ENCODE measurements at places on chromosomes 16 and 17.

DNA sequence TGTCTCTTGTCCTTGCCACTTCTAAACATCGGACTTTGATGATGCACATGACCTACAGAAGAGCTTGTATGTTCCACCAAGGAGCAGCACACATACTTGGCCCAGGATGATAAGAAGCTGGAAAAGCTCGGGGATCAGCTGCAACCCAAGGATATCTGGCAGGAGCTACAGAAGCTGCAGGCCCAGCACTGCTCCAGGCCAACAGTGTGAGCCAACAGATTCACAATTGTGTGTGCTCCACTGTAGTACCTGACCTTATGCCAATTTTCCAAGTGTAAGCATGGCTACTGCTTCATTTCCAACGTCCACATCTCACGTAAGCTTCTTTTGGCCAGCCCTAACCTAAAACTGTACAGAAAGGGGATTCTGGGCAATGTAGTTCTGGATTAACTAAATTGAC lies 83.4 kb downstream of the COX10 start:
- DNase-seq, result no peak

GRCh38 chr16:16045296-16045695 lies 95.9 kb downstream of the ABCC1 start:
- no peak for DNase-seq

DNA sequence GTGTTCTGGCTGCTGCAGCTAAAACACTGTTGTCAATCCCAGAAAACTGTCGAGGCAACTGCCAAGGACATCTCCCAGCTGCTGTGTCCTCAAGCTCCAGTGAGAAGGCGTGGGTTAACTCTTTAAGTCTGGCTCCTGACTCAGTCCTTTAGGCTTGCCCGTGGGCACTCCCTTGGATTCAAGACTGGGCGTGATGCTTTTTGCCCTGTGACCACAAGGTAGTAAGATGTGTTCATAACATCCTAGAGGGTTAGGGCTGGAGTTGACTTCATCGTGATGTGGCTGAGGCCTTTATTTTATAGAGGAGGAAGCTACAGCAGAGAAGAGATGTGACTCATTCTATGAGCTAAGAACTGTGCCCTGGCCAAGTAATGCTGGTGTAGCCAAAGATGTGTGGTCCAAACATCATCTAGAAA lies 50.9 kb upstream of the TEKT3 start:
- DNase-seq, result no peak

- no peak for DNase-seq
Measured at GRCh38 chr17:68302666-68303065, 11.4 kb downstream of the ARSG start.

GRCh38 chr17:29714146-29714545 lies 91.4 kb upstream of the CORO6 start:
- DNase-seq, result no peak

- DNase-seq, result no peak
Measured at GRCh38 chr17:63999680-64000531, 1.8 kb downstream of the PRR29 start.

DNA sequence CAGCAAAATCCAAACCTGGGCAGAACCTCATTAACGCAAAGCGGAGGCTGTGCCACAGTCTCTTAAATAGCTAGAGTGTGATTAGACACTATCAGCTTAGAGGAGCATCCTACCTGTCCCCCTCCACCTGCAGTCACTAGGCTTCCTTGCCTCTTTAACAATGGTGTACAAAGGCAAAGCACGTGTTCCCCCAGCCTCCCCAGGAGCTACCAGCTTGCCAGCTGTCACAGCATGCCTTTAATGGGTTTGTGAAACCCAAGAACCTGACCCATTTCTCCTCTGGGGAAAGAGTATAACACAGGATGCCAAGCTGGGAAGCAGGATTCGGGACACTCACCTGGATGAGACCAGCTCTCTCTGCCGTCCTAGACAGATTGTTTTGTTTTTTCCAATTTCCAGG lies 37.2 kb upstream of the TBX2 start:
- DNase-seq, result no peak

DNA sequence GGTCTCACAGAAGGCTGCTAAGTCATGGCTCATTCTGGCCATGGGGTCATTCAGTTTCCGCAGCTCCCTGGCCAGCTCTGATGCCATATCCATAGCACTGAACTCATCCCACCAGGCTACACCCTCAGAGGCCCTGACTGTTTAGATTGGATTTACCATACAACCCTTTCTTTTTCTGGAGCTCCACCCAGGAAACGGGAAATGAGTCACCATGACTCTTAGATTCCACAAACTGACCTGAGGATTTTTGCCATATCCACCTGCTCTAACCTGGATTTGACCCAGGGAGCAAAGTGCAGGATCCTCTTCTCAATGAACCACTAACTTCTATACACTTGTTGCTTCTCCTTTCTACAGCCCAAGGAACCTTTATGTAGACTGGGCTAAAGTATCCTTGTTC lies 20.3 kb upstream of the CALB2 start:
- DNase-seq, result no peak

GRCh38 chr17:57622683-57623433 lies 122.2 kb downstream of the CCDC182 start:
- DNase-seq, result no peak

- no peak for DNase-seq
Measured at GRCh38 chr17:50358177-50358576, 12.3 kb downstream of the XYLT2 start.

- DNase-seq, result no peak
Measured at GRCh38 chr16:17453364-17454038, 17.3 kb downstream of the XYLT1 start.

All from thoracic aorta (tissue), 2 donors.